Omental fat pad (tissue), 4 donors: ENCODE measurements at places on chromosomes 13 and 19.

- DNase-seq, result no peak
Measured at GRCh38 chr19:46530636-46531035, 35.0 kb upstream of the PNMA8B start.

DNA sequence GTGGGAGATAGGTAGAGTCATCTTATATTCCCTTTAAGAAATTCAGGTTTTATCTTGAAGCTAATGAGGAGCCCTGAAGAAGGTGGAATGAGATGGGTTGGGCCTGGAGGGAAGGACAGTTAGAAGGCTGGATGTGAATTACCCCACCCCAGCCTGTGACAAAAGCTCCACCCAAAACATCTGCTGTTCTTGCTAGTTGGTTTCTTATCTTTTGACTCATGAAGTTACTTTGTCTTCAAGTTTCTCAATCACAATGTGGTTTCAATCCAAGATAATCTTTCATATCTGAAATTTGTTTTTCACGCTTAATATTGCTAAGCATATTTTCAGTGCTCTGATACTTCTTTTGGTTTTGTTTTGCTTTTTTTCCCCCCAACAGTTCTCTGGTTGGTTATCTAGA lies 38.3 kb upstream of the HMGB1 start:
- DNase-seq, result no peak

- DNase-seq, result no peak
Measured at GRCh38 chr19:16940626-16941025, 51.8 kb downstream of the F2RL3 start.

DNA sequence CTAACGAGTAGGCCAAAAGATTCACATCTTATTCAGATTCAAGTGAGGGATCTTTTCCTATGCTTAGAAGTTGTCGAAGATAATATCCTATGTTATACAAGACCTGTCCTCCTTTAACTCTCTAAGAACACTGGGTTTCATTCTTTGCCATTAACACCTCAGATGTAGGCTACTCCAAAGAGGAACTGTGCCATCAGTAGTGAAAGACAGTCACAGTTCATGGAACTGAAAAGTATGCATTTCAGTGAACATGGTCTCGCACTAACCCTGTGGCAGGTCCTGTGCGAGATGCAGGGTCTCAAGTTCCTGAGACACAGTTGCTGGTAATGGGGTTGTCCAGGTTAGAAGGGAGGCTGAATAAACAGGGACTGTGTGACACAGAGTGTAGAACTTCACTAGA lies 4.1 kb downstream of the LGALS16 start:
- DNase-seq, result no peak

- no peak for DNase-seq
Measured at GRCh38 chr13:46334035-46334822, 52.8 kb downstream of the RUBCNL start.

- DNase-seq, result no peak
Measured at GRCh38 chr19:18073197-18073596, 13.5 kb downstream of the IL12RB1 start.

GRCh38 chr19:13573056-13573667 lies 66.9 kb upstream of the CACNA1A start:
- DNase-seq, result no peak

DNA sequence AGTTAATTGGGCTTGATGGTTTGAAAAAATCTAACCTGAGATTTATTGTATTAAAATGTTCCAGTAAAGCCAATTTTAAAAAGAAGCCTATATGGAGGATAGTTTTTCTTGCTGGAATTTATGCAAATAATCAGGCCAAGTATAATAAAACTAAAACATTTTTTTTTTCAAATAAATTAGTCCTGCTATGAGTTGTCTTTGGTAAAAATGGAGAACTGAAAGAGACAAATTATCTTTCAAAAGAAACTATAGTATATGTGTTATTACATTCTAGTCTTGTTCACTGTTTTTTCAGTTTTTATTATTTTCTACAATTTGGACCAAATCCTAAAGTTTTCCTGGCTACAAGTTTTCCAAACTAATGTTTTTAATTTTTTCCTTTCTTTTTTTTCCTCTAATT lies 468.9 kb downstream of the UQCRFS1 start:
- DNase-seq, result no peak

GRCh38 chr13:66430269-66430668 lies 799.9 kb downstream of the PCDH9 start:
- DNase-seq, result no peak

DNA sequence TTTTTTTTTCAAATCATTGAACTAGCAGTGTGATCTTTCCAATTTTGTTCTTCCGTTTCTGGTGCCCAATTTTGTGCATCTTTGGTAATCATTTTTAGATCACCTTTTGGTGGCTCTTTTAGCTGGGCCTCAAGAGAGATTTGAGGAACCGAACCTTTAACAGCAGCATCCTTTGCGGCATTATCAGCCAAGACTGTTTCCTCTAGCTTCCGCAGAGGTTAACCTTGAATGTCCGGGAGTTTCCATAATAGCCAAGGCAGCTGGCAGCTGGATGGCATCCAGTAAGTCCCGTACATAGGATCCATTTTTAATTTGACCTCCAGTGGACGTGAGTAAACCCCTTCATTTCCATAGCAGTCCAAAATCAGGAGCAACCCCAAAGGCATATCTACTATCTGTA lies 9.6 kb downstream of the IRGC start:
- no peak for DNase-seq
